ENCODE measurements at places on chromosomes 3 and 15. TPM values are rescaled to one million over a fixed set of nuclear protein-coding genes. Genes with fewer than 3 reads are reported as not detected.
A peak's percentile ranks its signal among the peaks of the same experiment; 100 is the strongest.

Gene CLDN18
- total RNA-seq: 3.3 TPM

Gene MME
- 14.4 TPM for total RNA-seq

Gene OR4F15
- not detected for total RNA-seq

Gene FAM107A
- total RNA-seq: not detected

Gene CLRN1
- total RNA-seq: not detected

Gene TERC
- 4.7 TPM for total RNA-seq

Gene UROC1
- not detected for total RNA-seq

Gene MESP1
- total RNA-seq: 5.9 TPM

Gene ISG20
- 75.6 TPM for total RNA-seq

Gene TOPBP1
- total RNA-seq: 94.7 TPM

- no peak overlapping the region for H3K4me3 ChIP-seq
- no peak for DNase-seq
- no peaks in the 10 kb centered on the region for H3K27me3 ChIP-seq
- H3K36me3 ChIP-seq: no peaks in the 10 kb centered on the region
- H3K4me1 ChIP-seq: peaks cover 45% of the 10 kb centered on the region
Measured at GRCh38 chr15:38626443-38627050, 61.9 kb upstream of the RASGRP1 start.

DNA sequence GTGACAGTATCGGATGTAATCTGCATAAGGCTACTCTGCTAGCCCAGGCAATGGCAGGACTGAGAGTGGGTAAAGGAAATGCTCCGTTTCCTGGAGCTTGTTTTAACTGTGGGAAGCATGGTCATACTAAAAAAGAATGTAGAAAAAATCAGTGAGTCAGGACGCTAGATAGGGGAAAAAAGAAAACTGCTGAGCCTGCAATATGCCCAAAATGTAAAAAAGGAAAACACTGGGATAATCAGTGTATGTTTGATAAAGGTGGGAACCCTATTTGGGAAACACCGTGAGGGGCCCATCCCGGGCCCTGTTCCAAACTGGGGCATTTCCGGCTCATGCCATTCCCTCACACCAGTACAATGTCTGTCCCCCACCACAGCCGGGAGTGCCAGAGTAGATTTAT lies 775.8 kb downstream of the ZPLD1 start:
- no peaks in the 10 kb centered on the region for H3K4me1 ChIP-seq
- no peak for DNase-seq
- H3K36me3 ChIP-seq: no peaks in the 10 kb centered on the region

DNA sequence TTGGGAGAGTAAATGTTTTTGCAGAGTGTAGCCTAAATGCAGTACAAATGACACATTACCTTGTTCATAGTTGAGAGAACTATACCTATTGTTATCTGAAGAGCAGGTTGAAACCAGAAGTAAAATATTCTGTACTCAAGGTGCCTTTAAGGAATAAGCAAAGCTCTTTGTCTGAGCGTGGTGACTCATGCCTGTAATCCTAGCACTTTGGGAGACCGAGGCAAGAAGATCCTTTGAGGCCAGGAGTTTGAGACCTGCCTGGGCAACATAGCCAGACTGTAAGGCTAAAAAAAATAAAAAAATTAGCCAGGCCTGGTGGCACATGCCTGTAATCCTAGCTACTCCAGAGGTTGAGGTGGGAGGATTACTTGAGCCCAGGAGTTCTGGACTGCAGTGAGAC lies 2.2 kb upstream of the RNF13 start:
- no peak for DNase-seq
- peaks cover 36% of the 10 kb centered on the region for H3K4me1 ChIP-seq
- no peaks in the 10 kb centered on the region for H3K27me3 ChIP-seq
- H3K4me3 ChIP-seq: no peak overlapping the region

DNA sequence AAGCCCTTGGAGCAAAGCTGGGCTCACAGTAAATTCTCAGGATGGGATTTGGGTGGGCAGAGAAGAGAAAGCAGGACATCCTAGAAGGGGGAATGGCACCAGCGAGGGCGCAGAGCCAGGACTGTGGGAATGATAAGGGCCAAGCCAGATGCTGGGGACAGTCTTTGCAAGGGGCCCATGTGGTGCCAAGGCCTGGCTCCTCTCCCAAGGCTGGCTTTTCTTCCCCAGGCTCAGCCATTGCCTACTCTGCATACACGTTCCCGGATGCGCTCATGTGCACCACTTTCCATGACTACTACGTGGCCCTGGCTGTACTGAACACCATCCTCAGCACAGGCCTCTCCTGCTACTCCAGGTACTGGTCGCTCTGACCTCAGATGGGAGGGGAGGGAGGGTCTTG lies 24.7 kb upstream of the KIF23 start:
- H3K4me3 ChIP-seq: no peak overlapping the region
- no peaks in the 10 kb centered on the region for H3K36me3 ChIP-seq
- peaks cover 24% of the 10 kb centered on the region for H3K4me1 ChIP-seq
- DNase-seq: no peak

DNA sequence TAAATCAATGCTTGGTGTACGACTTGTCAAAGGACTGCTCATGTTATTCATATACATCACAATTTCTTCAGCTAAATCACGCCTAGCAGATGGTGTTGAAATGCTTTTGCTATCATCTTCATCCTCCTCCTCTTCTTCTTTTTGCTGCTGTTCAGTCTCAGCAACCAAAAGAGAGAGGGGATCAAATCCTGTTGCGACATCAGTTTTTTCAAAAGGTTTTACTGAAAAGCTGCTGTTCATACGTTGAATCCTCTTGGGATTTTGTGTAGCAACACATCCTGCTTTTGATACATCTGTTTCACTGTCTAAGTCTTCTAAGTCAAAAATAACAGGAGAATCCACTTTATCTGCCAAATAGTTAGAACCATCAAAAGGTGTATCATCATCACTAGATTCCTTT lies 69.0 kb downstream of the SLC24A1 start:
- H3K4me3 ChIP-seq: no peak overlapping the region
- peaks cover 10% of the 10 kb centered on the region for H3K36me3 ChIP-seq
- H3K27ac ChIP-seq: no peak overlapping the region
- H3K4me1 ChIP-seq: no peaks in the 10 kb centered on the region
- H3K27me3 ChIP-seq: no peaks in the 10 kb centered on the region

GRCh38 chr3:187823746-187824145 lies 78.5 kb upstream of the BCL6 start:
- peaks cover 3% of the 10 kb centered on the region for H3K4me1 ChIP-seq
- no peaks in the 10 kb centered on the region for H3K36me3 ChIP-seq
- DNase-seq: no peak
- no peak overlapping the region for H3K27ac ChIP-seq
- no peak overlapping the region for H3K4me3 ChIP-seq

DNA sequence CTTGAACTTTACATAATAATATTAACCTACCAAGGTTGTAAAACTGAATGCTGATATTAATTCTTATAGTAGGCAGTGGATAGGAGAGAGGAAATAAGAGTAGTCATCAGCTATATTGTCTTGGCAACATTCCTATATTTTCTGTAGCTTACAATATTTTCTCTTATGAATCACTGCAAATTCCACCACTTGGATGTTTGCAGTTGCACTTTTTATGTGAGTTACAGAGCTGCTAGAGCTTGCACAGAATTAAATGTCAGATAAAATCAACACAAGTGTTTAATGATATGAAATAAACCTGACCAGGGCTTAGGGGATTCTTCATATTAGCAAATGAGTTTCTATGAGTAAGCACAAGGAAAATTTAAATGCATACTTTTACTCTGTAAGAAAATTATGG lies 1710.1 kb downstream of the SI start:
- no peak overlapping the region for H3K27ac ChIP-seq
- H3K4me1 ChIP-seq: no peaks in the 10 kb centered on the region
- no peaks in the 10 kb centered on the region for H3K27me3 ChIP-seq
- H3K4me3 ChIP-seq: no peak overlapping the region
- H3K36me3 ChIP-seq: no peaks in the 10 kb centered on the region

DNA sequence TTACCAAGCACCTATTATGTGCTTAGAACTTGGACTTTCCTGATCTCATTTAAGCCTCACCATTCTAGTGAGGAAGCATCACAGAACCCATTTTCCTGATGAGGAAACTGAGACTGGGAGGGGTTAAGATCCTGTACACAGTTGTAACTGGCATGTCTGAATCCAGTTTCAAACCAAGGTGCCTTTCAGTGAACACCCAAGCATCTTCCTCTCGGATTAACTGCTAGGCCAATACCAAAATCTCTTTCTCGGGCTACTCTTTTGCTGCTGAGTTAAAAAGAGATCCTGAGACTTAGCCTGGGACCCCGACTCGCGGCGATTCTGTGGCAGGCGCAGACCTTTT lies 578 bp upstream of the CEMIP start:
- H3K4me1 ChIP-seq: peaks cover 36% of the 10 kb centered on the region
- DNase-seq: no peak
- H3K4me3 ChIP-seq: peak overlapping the region; percentile 82
- H3K36me3 ChIP-seq: peaks cover 20% of the 10 kb centered on the region
- H3K27me3 ChIP-seq: peaks cover 46% of the 10 kb centered on the region

- H3K27me3 ChIP-seq: no peaks in the 10 kb centered on the region
- no peaks in the 10 kb centered on the region for H3K4me1 ChIP-seq
- DNase-seq: no peak
- H3K36me3 ChIP-seq: no peaks in the 10 kb centered on the region
- H3K27ac ChIP-seq: no peak overlapping the region
- H3K4me3 ChIP-seq: no peak overlapping the region
Measured at GRCh38 chr15:91320101-91320500, 220.0 kb downstream of the SV2B start.

GRCh38 chr3:18951333-18951732 lies 197.0 kb upstream of the KCNH8 start:
- H3K36me3 ChIP-seq: no peaks in the 10 kb centered on the region
- H3K4me3 ChIP-seq: no peak overlapping the region
- H3K27ac ChIP-seq: no peak overlapping the region

DNA sequence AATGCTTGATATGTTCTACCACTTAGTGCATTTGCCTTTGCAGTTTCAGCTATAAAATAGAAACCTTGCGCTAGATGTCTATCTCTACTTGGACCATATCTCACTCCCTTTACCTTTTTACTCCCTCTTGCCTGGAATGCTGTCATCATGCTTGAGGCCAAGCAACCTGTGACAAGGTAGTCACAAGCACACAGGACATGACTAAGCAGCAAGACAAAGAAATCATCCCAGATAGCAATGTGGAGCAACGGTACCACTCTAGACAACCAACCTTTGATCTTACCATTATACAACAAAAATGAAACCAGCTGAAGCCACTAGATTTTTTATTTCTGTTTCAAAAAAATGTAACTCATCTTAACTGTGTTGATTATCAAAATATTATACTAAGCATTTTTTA lies 50.5 kb upstream of the SPSB4 start:
- peaks cover 10% of the 10 kb centered on the region for H3K27me3 ChIP-seq
- no peaks in the 10 kb centered on the region for H3K36me3 ChIP-seq
- no peak overlapping the region for H3K27ac ChIP-seq
- peaks cover 8% of the 10 kb centered on the region for H3K4me1 ChIP-seq

DNA sequence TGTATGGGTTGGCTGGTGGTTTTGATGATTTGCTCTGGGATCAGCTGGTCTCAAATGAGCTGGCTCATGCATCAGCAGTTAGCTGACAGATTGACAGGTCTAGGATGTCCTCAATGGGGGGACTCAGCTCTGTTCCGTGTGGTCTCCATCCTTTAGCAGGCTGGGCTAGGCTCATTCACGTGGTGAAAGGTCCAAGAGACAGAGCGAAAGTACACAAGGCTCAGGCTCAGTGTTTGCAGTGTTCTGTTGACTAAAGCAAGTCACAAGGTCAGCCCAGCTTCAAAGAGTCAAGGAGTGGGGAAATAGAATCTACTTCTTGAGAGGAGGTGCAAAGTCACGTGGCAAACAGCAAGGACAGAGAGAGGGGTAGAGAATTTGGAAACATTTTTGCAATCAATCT lies 126.5 kb upstream of the CMC1 start:
- no peaks in the 10 kb centered on the region for H3K36me3 ChIP-seq
- no peaks in the 10 kb centered on the region for H3K4me1 ChIP-seq
- DNase-seq: no peak
- H3K4me3 ChIP-seq: no peak overlapping the region

DNA sequence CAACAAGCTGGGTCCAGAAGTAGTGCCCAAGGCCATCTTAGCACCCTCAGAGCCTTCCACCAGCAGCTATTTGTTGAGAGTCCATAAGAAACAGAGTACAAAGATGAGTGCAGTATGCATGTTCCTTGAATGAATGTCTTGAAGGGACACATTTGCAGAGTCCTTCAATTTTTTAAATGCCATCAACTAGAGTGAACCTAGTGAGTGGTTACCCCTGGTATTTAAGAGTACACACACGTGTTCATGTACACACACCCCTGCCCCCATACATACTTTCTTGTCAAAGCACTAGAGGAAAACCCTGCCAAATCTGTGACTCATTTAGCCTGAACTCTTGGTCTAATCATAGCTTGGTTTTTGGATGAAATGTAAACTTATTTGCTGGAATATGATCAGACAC lies 84.5 kb upstream of the GALNT15 start:
- no peaks in the 10 kb centered on the region for H3K27me3 ChIP-seq
- no peaks in the 10 kb centered on the region for H3K36me3 ChIP-seq
- DNase-seq: peak; percentile 47
- no peak overlapping the region for H3K27ac ChIP-seq
- no peak overlapping the region for H3K4me3 ChIP-seq
- H3K4me1 ChIP-seq: no peaks in the 10 kb centered on the region

Measured in Calu3 (cell line).